ENCODE measurements at places on chromosomes 3 and 15.

- DNase-seq: no peak
Measured at GRCh38 chr3:55639896-55640765, 153.0 kb upstream of the WNT5A start.

DNA sequence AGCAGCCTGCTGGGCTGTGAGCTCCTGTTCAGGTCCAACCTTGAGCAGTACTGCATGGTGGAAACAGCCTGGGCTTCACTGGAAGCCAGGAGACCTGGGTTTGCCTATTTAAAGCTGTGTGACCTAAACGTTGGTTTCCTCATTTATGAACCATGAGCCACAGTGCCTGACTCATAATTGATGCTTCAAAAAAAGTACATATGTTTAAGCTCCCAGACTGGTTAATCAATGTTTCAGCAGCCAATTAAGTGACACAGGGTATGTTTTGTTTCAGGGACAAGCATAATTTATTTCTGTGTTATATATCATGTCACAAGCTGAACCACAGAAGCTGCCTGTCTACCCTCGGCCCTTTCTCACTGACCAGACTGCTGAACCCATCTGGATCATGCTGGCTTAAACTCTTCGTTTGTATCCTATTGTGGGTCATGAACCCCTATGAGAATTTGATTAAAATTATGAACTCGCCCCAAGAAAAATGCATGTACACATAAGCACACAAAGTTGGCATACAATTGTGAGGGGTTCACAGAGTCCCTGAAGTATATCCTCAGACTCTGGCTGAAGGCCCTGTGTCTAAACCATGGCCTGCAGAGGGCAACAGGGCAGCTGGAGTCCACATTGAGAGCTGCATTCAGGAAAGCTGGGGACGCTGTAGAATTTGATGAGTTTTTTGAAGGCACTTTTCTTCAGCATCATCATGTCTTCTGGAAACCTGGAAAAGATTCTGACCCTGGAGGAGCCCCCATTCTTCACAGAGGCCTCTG lies 23.7 kb downstream of the HDC start:
- no peak for DNase-seq

DNA sequence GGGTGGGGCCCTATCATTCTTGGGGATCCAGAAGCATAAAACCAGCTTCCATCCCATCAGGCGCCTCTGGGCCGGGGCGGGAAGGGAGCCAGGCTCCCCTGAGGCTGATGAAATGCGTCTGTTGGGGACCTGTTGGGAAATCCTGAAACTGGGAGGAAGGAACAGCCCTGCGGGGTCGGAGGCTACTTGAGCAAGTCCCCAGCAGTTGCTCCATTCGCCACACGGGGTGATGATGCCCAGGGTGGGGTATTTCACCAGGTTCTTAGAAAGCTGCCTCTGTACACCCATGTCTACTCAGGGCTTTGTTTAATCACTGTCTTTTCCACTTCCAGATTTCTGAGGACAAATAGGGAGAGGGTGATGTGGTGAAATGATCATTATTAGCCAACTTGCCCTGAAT lies 25.4 kb upstream of the TSEN2 start:
- no peak for DNase-seq

DNA sequence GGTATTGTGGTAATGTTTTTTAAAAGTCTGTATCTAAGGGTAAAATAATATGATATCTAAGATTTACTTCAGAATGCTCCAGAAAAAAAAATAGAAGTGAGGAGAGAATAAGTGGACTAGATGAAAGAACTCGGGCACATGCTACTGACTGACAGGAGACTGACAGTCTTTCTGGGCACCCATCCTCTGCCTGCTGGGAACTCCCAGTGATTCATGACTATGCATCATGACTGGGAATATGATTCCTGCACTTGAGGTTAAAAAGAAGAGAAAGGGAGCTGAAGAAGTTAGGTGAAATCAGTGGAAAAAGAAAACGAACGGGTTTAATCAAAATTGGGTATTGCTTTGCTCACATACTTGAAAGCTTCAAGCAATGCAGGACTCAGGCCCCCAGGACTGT lies 35.7 kb upstream of the SPSB4 start:
- DNase-seq: no peak

DNA sequence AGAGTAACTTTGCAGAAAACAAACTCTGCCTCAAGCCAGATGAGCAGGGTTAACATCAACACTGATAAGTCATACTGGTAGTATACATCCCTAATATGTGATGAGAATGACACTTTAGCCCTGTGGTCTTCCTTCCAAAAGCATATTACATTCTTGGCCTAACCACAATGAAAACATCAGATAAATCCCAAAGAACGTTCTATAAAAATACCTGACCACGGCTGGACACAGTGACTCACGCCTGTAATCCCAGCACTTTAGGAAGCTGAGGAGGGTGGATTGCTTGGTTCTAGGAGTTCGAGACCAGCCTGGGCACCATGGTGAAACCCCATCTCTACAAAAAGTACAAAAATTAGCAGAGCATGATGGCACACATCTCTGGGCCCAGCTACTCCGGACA lies 4.7 kb downstream of the TMCC1 start:
- no peak for DNase-seq

DNA sequence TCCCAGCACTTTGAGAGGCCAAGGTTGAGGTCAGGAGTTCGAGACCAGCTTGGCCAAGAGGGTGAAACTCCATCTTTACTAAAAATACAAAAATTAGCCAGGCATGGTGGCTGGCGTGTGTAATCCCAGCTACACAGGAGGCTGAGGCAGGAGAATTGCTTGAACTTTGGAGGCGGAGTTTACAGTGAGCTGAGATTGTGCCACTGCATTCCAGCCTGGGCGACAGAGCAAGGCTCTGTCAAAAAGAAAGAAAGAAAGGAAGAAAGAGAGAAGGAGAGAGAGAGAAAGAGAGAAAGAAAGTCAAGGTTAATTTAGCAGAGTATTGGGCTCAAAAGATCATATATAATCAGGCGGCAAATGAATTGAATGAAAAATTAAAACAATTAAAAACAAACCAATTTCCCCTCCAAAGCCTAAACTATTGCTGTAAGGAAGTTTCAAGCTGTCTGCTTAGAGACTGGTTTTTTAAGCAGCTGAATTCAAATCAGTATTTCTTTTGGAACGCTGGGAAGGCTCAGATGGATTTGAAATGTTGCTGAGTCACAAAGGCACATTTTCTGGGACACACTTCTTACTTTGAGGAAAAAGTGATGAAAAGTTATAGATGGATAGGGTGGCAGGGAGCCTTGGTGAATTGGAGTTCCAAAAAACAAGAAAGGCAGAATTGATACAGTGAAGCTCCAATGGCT lies 81.3 kb upstream of the BHLHE40 start:
- no peak for DNase-seq

- no peak for DNase-seq
Measured at GRCh38 chr3:47366833-47367232, 14.0 kb upstream of the PTPN23 start.

Measured in SW 1271 (cell line).